ENCODE measurements at places on chromosomes 11 and 22.

DNA sequence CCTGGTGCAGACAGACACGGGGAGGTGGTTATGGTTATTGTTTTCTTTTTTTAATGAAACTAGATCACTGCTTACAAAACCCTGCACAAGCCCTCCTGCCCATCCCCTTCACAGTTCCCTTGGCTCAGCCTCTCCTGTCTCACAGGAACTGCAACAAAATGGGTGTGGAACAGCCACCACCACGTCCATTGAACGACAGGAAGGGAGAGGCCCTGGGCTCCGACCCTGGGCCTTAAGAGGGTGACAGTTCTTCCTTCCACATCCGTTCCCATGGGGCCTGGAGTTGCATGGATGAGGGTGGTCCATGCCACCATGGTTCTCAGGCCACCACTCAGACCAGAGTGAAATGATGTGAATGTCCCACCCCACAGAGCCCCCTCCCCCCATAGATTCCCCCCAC is 15.7 kb downstream of the PRPF19 start:
- DNase-seq, result no peak

GRCh38 chr11:18367431-18367830 is 26.9 kb upstream of the LDHA start:
- no peak for DNase-seq

DNA sequence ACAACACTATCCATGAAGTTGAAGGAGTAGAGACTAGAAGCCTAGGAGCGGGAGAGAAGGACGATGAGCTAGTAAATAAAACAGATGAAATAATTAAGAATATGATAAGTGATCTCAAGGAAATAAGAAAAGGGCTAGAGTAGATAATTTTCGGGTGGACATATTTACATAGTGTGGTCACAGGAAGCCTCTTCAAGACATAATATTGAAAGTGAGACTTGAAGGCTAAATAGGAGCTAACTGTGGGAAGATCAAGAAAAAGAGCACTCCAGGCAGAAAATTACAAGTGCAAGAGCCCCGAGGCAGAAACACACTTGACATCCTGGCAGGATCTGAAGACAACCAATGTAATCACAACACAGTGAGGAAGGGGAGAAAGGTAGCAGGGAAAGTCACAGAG is 11.9 kb upstream of the PPFIBP2 start:
- DNase-seq, result no peak

DNA sequence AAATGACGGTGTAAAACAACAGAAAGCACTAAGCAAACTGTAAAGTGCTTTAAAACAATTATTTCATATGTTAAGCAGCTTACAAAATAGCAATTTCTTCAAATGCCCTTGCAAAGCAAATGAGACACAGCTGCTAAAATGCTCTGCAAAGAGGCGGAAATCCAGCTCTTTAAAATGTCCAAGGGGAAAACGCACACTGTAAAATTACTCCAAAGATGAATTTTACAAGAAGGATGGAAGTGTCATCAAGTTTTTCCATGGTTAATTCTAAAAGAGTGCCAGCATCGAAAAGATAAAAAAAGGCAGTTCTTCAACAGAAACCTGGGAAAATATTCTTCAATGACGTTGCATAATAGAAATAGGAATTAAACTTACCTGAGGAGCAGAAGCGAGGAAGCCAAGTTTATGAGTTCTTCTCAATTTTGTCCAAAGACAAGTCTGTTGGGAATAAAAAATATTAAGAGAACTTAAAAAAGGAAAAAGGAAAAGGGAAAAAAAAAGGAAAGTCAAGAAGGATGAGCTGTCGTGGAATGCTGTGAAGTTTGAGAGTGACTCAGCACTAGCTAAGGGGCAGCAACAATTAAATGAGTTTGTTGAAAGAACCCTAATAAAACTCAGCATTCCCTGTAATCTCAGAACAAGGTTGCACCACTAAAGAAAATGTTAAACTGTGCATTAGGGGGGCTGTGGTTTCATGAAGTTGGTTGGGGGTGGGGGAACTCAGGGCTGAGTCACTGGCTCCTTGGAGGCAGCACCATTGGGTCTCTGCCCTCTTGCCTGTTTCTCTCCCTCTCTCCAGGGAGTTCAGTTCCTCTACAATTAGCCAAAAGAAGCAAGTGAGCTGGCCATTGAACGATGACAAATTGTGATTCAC is 64.2 kb upstream of the BLID start:
- no peak for DNase-seq

GRCh38 chr11:97607291-97608000 is 1217.6 kb downstream of the JRKL start:
- no peak for DNase-seq

GRCh38 chr22:48929276-48929790 is 898.3 kb downstream of the BRD1 start:
- no peak for DNase-seq

- DNase-seq, result no peak
These were observed 3.1 kb downstream of the CDC42EP1 start for GRCh38 chr22:37563153-37564081.

DNA sequence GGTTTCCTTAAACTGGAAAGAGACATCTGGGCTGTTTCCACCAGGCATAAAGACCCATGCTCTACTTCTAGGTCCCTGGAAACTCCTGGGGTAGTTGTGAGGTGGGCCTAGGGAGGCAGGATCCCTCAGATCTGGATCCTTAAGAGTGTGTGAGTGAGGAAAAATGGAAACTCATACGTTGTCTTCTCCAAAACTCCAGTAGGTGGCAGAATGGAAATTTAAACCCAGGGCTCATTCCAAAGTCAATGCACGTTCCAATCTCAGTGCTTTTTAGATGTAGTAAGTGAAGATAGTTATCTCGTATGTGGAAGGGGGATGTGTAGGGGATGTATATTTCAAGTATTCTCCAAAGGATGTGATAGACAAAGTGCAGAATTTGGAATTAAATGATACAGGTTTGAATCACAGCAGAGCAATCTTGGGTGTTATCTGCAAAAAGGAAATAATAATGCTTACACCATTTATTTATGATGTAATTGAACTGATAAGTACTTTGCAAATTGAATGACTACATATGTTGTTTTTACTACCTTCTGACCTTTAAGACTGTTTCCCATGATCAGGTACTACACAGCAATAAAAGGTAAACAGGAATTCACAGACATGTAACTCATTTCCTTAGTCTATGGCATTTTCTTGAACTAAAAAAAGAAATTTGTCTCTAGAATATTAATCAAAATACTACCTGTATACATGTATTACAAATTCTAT is 13.1 kb upstream of the MMP1 start:
- DNase-seq, result no peak

DNA sequence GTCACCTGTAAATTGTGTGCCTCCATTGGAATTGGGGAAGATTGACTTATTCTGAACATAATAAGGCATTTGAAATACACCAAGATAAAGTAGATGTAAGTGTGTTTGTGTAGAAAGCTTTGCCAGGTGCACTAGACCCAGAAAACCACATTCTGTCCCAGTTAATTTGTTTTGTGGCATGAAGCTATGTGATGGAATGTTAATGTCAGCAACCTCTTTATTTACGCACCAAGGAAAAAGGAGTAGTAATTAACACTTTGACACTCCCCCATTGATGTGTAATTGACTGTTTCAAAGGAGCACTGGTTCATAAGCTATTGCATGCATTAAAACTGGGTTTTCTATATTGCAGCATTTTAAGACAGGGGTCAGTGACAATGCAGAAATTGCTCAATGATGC is 14.3 kb downstream of the EIF3M start:
- DNase-seq, result no peak

- no peak for DNase-seq
These were observed 165.0 kb downstream of the RCN1 start for GRCh38 chr11:32255841-32256240.

DNA sequence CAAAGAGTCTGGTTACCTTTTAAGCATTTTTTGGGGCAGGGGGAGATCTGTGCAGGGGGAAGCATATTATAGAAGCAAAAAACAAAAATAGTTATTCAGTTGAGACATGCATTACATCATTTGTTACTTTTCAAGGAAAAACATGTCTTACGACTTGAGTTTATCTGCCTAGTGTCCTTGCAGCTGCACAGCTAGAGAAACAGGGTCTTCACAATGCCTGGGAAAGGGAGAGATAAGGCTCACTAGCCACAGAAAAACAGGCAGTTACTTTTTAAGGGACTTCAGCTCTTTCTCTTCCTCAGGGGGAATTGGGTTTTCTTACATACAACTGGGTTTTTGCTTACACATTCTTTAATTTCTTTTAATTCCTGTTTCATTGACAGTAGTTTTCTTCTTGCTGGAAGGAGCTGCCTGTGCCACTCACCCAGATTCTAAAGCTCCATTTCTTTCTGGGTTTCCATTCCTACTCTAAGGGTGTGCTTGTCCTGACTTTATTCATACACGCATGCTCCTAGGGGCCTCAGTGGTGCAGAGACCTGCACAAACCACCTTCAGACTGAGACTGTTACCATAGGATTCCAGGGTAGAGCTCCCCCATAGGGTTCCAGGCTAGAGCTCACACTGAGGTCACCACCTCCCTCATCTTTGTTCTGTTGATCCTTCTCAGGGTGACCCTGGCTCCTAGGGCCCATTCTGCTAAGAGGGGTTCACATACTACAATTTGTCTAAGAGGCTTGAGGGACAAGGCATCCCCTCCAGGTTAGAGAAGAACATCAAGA is 14.7 kb upstream of the UBQLNL start:
- no peak for DNase-seq

DNA sequence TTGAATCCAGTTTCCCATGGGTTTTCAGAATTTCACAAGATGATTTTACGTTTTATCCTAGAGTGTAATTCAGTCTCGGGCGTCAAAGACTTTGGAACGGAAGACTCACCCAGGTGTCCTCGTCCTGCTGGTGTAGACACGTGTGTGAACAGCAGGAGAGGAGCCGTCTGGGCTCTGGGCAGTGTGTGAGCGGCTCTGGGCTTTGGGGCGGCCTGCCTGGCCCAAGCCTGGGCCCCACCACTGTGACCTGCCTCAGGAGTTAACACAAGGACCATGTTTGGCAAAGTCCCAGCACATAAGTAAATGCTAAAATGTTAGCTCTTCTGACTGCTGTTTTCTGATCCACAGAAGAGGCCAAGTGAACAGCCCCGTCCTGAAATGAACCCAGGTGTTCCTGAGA is 1093.3 kb downstream of the BRD1 start:
- no peak for DNase-seq

GRCh38 chr11:41714101-41714500 is 254.6 kb upstream of the LRRC4C start:
- DNase-seq, result no peak

DNA sequence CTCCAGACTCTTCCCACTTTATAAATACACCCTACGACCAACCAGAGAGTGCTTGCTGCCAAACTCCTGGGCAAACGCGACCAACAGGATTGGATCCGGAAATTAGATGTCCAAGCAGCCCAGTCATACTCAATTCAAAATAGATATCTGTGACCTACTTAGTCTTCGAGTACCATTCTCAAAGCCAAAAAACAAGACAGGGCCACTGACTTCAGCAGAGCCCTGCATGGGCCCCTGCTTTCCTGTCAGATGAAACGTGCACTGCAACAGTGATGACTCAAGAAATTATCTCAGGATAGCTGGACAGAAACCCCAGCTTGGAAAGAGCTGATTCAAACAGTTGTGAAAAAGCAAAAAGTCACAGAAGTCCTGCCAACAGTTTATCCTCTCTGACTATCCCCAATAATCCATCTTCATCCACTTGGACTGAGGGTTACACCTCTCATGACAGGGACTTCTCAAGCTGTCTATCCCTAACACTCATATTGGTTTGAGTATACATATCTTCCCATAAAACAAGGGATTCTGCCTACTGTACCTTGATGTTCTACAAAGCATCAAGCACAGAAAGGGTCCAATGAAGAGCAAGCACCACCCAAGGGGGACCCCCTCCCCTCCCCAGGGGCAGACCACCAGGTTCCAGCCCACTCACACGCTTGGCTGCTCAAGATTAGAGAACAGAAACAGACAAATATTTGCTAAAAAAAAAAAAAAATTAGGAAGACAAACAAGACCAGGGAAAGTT is 17.4 kb downstream of the SMCO4 start:
- no peak for DNase-seq

- no peak for DNase-seq
These were observed 29.0 kb downstream of the FBLN1 start for GRCh38 chr22:45531441-45532234.

DNA sequence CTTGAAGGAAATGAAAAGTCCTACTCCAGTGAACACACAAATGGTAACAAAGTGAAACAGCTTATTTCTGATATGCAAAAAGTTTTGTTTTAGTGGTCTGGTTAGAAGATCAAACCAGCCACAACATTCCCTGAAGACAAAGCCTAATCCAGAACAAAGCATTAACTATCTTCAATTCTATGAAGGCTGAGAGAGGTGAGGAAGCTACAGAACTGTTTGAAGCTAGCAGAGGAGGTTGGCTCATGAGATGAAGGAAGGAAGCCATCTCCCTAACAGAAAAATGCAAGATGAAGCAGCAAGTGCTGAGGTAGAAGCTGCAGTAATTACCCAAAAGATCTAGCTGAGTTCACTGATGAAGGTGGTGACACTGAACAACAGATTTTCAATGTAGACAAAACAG is 168.4 kb downstream of the IGLL1 start:
- no peak for DNase-seq

GRCh38 chr11:117187007-117187406 is 8.5 kb downstream of the SIDT2 start:
- no peak for DNase-seq

DNA sequence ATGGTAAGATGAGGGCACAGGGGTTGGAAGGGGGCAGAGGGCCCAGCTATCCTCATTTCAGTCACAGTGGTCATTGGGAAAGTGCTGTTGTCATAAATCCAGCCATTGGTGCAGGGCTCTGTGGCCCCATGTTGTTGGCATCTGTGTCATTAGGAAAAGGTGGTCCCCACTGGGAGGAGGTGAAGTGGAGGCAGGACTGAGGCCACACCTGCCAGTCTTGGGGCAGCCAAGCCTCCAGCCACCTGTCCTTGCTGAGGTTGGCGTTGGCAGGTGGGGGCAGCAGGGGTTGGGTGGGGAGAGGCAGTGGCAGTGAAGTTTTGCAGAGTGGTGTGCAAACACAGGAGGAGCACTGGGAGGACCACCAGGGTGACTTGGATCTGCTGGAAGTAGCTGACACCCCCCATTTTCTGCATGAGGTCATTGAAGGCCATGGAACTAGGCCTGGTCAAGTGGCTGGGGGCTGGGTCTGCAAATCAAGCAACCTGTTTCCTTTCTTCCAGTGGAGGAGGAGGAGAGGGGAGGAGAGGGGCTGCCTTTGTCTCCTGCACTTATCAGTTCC is 25.3 kb downstream of the SLC22A6 start:
- no peak for DNase-seq

DNA sequence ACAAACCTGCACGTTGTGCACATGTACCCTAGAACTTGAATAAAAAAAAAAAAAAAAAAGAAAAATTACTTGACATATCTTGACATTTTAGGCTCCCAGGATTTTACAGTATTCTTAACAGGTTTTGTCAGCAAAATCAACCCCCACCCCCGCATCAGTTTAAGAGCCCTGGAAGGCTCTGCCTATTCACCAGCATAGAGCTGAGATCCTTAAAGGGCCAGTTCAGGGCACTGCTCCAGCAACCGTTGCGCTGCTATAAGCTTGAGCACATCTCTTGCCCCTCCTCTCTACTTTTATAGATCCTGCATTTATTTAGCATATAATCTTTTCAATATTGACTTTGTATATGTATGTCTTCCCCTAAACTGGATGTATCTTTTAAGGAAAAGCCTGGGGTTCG is 697 bp upstream of the PAFAH1B2 start:
- DNase-seq, result no peak
